Stimulated activated CD4-positive, alpha-beta T cell treated with anti-CD3 and anti-CD28 coated beads, TNF-alpha, amount 100 ng/mL, for 1 hour (primary cell): ENCODE measurements at places on chromosomes 2 and 18.

DNA sequence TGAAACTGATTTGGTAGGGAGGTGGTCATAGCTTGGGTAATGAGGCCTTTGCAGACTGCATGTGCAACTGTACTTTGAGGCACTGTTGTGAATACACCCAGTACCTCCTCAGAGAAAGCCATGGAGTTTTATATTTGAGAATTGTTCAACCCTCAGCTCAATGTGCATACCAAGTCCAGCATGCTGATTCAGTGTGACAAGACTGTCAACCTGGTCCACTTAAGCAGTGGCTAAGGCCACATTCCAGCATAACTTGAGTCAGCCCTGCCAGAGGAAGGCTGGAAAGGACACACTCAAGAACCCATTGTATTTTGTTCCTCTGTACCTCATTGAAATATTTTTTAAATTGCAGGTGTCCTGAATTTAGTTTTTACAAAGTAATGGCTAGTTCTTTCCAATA, 121.8 kb upstream of the HNMT start:
- no peak for DNase-seq

GRCh38 chr18:48831802-48832201, 119.0 kb downstream of the SMAD7 start:
- DNase-seq: no peak

- DNase-seq: no peak
Measured at GRCh38 chr2:61463769-61464475, 7.0 kb downstream of the USP34 start.

DNA sequence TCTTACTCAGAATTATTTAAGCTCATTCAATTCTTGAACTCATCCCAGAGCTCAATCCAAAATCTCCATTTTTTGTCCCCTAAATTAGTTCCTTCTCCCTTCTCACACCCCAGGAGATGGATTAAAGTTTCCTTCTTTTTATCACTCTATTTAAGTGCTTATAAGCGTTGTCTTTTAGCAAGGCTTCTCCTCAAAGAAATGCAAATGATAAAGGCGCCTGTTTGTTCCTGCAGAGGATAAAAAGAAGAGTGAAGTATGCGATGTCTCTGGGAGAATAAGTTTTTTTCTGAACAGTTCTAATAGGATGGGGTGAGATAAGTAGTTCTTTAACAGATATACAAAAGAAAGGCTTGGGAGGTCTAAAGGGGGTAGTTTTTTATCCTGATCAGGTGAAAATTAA, 303.3 kb downstream of the CNTNAP5 start:
- DNase-seq: no peak

- DNase-seq: no peak
Measured at GRCh38 chr18:75129717-75130477, 79.0 kb downstream of the PTGR3 start.

DNA sequence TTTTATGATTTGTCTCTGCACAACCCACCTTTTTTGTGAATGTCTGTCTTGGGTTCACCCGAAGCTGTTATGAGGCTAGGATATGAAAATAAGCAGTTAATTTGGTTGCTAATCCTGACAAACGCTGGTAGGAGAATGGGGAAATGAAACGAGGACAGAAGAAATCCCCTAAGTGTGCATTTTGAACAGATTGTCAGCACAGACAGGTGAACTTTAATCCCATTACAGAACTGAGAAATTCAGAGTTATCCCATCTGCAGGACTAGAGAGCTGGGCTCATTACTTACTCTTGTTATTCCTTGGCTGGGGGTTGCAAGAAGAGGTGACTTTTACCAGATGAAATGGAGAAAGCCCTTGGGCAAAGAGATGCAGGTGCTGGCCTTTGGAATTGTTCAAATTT, 123.3 kb upstream of the NYAP2 start:
- DNase-seq: no peak

DNA sequence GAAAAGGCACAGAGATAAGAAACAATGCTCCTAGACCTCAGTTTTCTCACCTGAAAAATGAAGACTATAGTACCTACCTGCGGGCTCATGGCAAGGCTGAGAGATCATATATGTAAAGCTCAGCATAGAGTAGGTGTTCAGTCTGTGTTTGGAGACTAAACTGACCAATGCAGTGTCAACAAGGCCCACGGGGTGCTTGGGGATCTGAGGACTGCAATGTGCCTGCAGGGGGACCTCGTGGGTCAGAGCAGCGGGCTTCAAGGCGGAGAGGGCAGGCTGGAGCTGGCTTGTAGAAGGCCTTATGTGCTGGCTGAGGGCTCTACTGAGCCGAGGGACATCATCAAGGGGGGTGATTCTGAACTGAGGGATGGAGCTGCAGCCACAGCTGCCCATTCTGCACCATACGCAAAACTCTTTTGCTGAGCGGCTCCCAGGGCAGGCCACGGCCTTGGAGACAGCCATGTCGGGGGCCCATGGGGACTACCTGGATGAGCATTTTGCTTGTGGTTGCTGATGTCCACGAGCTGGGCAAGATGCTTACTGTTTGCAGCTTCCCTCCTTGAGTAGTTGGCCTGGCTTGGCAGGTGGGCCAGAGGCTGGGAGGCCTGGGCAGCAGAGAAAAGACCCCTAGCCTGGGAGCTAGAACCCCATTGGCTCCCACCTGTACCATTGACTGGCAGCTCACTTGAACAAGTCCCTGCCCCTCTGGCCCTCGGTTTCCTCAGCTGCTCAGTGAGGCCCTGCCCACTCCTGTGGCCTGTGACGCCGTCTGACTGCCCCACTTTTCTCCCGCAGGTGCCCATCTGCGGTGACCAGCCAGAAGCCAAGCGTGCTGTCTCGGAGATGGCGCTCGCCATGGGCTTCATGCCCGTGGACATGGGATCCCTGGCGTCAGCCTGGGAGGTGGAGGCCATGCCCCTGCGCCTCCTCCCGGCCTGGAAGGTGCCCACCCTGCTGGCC, 23.5 kb downstream of the STEAP3 start:
- DNase-seq: no peak

GRCh38 chr18:24762511-24762910, 302.1 kb downstream of the HRH4 start:
- DNase-seq: no peak

- DNase-seq: no peak
Measured at GRCh38 chr2:109497463-109497862, 116.3 kb downstream of the SEPTIN10 start.

GRCh38 chr2:122101319-122101718, 345.9 kb downstream of the TSN start:
- no peak for DNase-seq

DNA sequence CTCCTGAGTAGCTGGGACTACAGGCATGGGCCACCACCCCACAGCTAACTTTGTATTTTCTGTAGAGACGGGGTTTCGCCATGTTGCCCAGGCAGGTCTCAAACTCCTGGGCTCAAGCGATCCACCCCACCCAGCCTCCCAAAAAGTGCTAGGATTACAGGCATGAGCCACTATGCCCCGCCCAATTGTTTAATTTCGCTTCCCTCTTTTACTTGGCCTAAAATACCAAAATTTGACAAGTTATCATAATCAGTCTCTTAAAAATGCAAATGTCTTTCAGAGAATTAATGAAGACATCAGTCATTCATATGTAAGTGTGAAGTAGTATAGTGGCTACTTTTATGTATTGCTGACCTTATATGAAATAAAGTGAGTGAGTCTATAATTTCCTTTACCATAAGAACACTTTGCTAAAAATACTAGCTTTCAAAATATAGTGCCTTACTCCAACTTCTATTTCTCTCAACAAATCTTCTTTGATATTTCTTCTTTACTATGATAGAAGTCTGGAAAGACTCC, 9.8 kb downstream of the FBXO11 start:
- no peak for DNase-seq

- no peak for DNase-seq
Measured at GRCh38 chr18:41378598-41378997, 576.4 kb upstream of the PIK3C3 start.

- DNase-seq: no peak
Measured at GRCh38 chr2:208627110-208627884, 220.7 kb downstream of the PTH2R start.
